Suprapubic skin (tissue), 4 donors: ENCODE measurements at places on chromosomes 5 and 9.

DNA sequence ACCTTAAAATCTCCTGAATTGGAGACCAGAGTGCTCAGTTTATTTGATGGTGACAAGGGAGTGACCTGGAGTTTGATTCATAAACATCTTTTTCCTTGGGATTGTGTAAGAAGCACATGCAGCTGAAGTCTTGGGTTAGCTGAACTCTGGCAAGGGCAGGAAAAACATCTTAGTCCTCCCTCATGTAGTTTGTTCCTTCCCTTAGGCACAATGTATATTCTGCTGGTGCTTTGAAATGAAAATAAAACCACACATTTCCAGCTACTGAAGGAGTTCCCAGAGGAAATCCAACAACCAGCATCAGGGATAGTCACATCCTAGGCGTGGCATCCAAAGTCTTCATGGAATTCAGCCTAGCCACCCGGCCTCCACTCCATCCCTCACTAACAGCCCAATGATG is 95.2 kb upstream of the PAPPA start:
- no peak for DNase-seq

DNA sequence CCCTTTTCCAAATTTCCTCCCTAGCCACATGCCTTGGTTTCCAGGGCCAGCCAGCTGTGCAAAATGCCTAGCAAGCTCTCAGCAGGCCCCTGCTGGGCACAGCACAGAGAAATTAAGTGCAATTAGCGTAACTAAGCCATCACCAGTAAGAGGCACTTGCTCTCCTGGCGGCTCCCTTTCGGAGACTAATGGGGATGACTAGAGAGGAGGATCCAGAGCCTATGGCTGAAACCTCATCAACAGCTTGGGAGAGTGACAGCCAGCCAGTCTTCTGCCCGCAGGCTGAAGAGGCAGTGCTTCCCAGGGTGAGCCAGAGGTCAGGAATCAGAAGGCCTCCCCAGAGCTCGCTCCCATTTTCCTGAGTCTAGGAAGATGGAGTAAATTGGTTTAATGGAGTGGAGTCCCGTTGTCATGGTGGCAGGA is 108.4 kb downstream of the KCNIP1 start:
- DNase-seq: no peak

DNA sequence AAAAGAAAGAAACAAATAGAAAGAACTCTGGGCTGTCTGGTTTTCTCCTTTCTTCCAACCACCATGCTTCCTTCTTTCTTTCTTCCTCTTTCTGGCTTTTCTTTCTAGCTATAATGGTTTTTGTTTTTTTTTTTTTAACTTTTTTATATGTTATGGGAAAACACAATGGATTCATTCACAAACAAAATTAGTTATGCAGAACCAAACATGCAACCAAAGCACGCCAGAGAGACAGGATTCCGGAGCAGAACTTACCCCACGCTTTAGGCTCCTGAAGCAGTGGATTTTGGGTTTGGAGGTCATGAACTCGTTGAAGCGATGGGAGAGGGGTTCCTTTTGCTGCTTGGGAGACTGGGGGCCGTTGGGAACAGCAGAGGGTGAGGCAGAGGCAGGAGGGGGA is 88.3 kb downstream of the USP20 start:
- DNase-seq: no peak

DNA sequence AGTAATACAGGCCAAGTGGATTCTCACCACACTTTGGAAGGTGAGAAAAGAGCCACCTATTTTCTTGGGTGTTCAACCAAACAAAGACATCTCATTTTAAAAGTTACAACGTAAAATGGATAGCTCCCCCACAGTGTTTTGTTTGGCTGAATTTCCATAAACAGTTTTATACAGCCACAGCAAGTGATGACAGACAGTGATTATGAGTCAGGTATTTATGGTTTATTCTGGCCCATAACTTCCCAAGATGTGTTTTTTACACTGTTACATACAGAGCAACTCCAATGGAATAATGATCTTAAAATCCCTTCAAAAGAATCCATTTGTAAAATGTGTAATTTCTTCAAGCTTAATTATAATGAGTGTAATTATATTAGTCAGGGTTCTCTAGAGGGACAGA is 421.3 kb downstream of the TLE1 start:
- no peak for DNase-seq

DNA sequence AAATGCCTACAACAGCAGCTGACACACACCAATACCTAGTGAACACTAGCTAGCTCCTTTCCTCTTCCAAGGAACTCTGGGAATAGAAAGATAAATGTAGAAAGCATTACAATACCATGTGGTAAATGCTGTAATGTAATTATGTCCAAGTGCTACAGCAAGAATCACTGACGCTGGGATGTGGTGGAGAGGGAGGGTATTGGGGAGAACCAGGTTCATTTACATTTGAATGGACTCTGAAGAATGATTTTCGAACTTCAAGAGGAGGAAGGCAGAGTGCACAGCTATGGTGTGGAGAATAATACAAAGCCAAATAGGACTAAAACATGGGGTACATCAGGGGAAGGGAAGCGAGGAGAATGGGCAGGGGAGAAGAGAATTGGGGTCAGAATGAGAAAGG is 158.0 kb downstream of the CDK5RAP2 start:
- no peak for DNase-seq

DNA sequence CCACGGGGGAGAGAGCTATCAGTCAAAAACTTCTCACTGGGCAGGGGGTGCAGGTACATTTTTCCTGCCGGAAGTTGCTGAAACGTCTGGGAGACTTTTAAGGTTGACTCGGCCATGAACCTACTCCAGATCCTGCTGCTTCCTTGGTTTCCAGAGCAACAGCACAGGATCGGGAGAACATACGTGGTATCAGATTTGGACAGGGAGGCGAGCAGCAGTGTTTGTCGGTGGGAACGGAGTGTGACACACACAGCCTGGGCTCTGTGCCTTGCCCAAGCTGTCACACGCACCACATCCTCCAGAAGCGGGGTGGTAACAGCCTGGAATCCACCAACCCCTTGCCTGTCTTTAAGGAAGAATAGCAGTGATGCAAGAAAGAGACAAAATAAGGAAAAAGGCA is 276.5 kb downstream of the SLIT3 start:
- DNase-seq: no peak

DNA sequence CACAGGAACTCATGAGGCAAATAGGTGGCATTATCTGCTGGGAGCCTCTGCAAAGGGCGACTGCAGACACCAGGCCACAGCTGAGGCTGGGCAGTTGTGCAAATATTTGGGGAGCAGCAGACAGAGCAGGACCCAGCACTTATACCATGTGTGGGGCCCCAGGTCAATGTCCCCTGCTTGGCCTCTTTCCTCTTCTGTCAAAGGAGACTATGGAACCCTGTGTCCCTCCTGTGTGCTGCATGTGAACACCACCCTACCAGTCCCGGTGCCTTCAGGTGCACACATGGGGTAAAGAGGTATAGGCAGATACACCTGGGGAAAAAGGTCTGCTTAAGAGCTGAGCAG is 50.8 kb downstream of the ROR2 start:
- no peak for DNase-seq

GRCh38 chr5:17132444-17133083 is 84.9 kb upstream of the BASP1 start:
- DNase-seq: no peak

GRCh38 chr9:109011231-109011671 is 2.0 kb downstream of the CTNNAL1 start:
- DNase-seq: no peak

DNA sequence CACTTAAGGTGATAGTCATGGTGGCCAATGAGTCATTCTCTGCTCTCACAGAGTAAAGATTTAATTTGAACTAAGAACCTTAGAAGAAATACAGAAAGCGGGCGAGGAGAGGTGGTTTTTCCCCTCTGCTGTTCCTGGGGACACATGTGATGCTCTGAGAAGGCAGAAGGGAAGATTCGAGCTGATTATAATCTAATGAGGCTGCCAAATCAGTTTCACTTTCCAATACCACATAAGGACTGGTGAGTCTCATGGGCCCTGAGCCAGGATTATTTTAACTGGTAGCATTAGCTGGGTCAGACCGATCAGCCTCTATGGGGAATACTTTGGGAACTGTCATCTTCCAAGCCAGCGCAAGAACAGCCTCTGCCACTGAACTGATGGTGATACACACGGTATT is 116.5 kb downstream of the SLC1A3 start:
- no peak for DNase-seq

- DNase-seq: peak; percentile 76
Observed at GRCh38 chr5:1445313-1445688, at the start of gene SLC6A3. Gene SLC6A3 (minus strand): TSS chr5:1445440. CDS start chr5:1443197, 2,243 bp downstream.

DNA sequence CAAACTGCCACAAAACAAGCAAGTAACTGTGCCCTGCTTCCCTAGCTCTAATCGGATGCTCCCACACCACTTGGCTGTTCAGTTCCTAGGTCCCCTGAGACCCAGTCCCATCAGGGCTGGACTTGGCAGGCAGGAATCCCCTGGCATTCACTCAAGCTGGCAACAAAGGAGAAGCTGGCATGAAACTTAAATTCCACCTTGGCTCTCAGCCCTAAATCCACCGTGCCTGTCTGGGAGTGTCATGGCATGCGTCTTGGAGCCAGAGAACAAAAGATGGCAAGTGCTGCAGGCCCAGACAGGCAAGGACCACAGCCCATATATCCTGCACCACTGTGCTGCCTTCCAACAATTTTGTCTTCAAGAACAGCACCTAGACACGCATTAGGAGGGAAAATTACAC is 38.2 kb downstream of the ETF1 start:
- DNase-seq: peak; percentile 56

- no peak for DNase-seq
Observed at GRCh38 chr9:94675008-94675881, 35.9 kb upstream of the FBP1 start.

GRCh38 chr5:142544071-142544753 is 141.7 kb downstream of the FGF1 start:
- DNase-seq: no peak

DNA sequence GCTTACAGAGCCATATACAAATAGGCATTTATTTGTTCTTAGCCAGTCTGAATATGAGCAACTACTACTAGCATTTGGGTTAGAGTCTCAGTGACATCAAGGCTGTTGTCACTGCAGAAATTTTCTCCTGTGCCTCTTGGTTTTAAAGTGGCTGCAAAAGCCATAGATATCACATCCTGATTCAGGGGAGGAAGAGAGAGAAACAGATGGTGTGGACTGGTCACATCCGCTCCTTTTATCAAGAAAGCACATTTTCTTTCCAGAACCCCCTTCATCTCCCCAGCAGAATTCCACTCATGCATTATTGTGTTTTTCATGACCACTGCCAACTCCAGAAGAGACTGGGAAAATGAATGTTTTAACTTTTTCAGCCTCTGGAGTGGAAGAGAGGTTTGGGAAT is 69.8 kb downstream of the PTTG1 start:
- DNase-seq: no peak

DNA sequence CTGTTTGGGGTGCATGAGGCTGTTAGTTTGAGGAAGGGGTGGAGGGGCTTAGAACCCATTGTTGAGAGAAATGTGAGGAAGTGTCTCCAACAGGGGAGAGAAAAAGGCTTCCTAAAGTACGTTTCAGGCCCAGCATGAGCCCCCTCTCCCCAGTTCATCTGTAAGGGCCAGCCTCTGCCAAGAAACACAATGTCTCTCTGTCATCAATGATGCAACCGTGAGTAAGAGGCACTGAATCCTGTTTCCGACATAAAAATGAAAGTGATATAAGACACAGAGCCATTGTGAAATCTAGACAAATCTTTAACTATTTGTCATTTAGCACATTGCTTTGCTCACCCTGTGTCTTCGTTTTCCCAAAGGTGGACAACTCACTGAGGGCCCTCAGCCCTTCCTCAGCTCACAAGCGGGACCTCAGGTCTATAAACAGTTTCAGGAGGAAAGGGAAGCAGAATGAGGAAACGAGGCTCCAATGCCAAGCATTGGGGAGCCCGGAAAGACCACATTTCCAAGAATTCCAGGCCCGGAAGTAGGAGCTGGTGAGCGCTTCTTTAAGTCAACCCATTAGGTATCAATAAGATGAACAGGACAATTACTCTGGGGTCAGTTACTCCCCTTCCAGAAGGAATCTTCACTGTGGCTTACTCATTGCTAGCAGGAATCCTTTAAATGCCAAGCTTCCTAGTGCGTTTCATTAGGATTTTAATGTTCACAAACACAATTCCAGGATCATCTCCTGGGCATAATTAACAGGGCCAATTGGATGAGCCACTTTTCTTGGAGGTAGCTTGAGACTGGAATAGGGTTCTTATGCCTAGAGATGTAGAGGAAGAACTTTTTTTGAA is 59.0 kb upstream of the KLF4 start:
- DNase-seq: no peak

DNA sequence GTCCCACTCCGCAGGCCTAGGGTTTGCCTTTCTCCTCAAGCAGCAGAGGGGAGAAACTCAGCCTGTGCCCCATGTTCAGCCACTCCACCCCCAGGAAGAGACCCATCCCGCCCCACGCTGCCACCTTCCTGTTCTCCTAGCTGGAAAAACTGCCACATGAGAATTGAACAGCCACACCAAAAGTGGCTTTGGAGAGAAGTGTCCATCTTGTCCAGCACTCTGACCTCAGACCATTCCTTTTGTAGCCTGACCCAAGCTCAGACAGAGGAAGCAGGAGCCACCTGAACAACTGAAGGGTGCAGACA is 8.3 kb upstream of the SLC25A48 start:
- no peak for DNase-seq

DNA sequence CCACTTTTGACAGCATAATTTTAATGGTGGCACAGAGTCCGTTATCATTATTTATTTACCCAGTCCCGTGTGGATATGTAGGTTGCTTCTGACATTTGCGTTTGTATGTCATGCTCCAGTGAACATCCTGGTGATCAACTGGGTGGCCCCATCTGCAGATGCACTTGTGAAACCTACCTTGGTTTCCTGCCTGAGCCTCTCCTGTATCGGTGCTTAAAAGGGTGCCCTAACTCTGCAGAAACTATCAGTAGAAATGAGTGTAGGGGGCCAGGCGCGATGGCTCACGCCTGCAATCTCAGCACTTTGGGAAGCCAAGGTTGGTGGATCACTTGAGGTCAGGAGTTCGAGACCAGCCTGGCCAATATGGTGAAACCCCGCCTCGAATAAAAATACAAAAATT is 92.1 kb upstream of the IER5L start:
- no peak for DNase-seq

DNA sequence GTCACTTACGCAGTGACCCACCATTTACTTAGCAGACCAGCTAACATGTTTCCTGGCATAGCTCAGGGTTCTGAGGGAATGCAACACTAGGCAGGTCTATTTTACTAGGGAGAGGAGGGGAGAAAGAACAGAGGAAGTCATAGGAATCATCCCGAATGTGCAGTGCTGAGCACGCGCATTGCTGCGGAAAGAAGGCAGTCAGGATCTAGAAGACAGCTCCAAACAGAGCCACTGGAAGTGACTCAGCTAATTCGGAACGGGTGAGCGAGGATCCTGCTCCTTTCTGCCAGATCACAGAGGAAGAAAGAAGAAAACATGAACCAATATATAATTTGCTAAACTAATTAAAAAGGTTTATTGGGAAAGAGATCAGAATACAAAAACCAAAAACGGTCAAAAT is 339.8 kb downstream of the EFNA5 start:
- DNase-seq: no peak

- no peak for DNase-seq
Observed at GRCh38 chr9:504921-505740, 290.5 kb downstream of the DOCK8 start.
